ENCODE measurements at places on chromosomes 11 and 22. TPM values are rescaled to one million over a fixed set of nuclear protein-coding genes. Genes with fewer than 3 reads are reported as not detected.
A peak's percentile ranks its signal among the peaks of the same experiment; 100 is the strongest.

GRCh38 chr22:31613286-31613903, 48.6 kb downstream of the PISD start:
- H3K4me3 ChIP-seq, result no peak overlapping the region
- no peak overlapping the region for H3K27ac ChIP-seq

DNA sequence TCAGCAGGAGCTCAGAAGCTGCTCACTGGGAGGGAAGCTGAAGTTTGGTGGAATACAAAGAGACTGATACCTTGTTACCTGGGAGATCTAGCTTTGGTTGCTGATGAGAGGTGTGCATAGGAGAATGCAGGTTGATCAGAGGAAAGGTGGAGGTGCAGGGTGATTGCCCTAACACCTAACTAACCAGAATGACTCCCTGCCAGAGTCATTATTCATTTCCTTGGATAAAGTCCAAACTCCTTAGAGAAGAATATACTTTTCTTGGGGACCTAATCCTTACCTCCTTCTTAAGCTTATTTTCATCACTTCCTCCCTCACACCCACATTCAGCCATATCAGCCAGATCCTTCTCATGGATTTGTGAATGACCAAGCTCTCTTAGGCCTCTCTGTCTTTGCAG, 814.2 kb upstream of the TENM4 start:
- H3K36me3 ChIP-seq, result no peaks in the 10 kb centered on the region
- H3K4me1 ChIP-seq, result no peaks in the 10 kb centered on the region

DNA sequence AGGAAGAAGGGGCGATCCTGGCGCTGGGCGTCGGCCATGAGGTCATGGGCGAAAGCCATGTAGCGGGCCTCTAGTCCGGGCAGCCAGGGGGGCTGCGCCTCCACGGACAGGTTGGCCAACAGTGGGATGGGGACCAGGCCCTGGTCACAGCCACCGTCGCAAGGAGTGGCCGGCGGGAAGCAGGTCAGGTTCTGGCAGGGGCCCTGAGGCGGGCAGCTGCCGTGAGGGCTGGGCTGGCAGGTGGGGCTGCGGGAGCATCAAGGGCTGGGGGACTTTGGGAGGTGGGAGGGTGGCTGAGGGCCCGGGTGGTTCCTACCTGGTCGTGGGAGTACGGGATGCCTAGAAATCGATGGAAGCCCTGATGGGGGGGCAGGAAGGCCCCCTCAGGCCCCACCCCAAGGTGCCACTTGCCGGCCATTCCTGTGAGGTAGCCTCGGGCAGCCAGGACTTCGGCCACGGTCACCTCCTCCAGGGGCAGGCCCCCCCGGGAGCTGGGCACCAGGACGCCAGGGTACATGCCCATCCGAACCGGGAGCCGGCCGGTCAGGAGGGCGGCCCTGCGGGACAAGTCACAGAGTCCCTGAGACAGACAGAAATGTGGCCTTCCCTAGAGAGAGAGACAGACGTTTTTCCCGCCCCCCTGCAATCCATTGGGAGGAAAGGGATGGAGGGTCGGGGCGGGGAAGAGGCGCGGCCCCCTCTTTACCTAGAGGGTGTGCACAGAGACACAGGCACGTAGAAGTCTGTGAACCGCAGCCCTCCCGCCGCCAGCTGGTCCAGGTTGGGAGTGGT, 906 bp downstream of the ARSA start:
- H3K4me3 ChIP-seq, result peak overlapping the region; percentile 80
- H3K27ac ChIP-seq, result peak overlapping the region; percentile 79
- peak; percentile 31 for DNase-seq
- peaks cover 25% of the 10 kb centered on the region for H3K4me1 ChIP-seq

ELMOD1 gene
- total RNA-seq, result not detected

DNA sequence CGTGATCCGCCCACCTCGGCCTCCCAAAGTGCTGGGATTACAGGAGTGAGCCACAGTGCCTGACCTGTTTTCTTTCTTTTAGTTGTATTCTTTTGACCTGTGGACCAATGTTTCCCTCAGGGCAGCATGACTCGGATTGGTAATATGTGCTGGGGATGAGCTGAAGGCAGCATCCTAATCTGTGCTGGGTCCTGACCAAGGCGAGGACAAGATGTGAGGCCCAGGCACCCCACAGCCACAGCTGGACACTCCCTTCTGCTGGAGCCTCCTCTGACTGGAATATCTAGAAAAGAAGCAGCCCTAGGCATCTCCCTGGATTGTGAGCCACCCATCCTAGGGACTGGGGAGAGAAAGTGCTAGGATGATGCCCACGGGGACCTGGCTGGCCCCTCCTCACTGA, 105.4 kb downstream of the PDE2A start:
- H3K4me3 ChIP-seq, result no peak overlapping the region

DNA sequence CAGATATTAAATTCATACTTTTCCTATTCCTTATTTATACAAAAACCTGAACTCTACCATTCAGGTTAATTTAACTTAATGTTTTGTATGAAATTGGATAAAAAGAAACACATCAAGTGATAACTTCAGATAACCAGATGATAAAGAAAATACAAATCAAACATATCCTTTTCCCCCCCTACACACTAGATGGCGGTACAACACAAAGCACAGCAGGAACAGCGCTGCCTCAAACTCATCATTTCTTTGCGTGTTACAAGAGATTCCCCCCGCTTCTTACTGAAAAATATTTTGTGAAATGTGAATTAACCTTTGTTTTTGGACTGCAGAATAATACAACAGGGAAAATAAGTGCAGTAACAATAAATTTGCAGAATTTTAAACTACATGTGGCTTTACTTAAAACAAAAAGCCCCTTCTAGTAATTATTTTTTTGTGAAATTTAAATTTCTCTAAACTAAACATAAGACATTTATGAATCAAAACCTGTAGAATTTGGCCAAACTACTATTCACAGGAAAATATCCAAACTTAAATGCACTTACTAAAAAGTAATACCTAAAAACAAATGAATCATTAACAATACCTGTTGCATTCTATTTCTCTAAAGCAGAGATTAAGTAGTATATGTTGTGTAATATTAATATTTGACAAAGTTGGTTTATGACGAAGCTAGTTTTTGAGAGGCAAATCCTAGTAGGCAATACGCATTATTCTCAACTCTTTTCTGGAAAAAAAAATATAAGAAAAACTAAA, 74.4 kb downstream of the ARHGAP32 start:
- no peaks in the 10 kb centered on the region for H3K36me3 ChIP-seq
- no peak overlapping the region for H3K4me3 ChIP-seq
- H3K4me1 ChIP-seq, result no peaks in the 10 kb centered on the region
- no peak overlapping the region for H3K27ac ChIP-seq

ZP1 gene
- not detected for total RNA-seq

DNA sequence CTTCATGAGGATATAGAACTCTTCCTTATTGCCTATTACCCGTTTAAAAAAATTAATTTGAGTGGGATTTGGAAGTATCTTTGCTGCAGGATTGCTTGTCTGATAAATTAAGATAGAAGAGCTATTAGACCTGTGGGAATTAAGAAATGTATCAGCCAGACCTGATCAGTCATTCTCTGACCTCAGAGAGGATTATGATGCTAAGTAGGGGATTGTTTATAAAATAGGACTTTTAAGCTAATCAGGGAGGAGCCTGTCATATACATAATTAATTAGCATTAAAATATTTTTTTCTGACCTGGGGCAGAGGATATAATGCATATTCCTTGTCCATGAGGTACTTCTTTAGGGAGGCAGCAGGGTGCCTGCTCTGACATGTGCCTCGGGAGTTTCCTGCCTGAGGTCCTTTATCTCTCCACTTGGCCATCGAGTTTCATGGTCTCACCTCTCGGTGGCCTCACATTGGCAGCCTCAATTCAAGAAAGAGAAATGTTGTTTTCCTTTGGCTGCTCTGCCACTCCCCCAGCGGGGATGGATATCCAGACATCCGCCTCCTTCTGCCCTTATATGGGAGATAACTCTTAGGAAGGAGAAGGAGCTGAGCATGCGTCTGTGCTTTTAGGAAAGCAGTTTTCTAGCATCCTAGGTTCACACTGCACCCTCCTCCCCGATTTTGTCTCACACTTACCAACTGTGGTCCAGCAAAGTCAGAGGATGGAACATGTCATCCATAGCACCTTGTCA, 41.1 kb downstream of the DIXDC1 start:
- H3K4me1 ChIP-seq, result peaks cover 9% of the 10 kb centered on the region
- peak overlapping the region; percentile 33 for H3K4me3 ChIP-seq
- peaks cover 2% of the 10 kb centered on the region for H3K27me3 ChIP-seq
- H3K27ac ChIP-seq, result no peak overlapping the region
- no peak for DNase-seq

- peaks cover 9% of the 10 kb centered on the region for H3K36me3 ChIP-seq
- DNase-seq, result peak; percentile 26
- peak overlapping the region; percentile 73 for H3K27ac ChIP-seq
Measured at GRCh38 chr22:40216041-40216756, 38.5 kb downstream of the TNRC6B start.

DNA sequence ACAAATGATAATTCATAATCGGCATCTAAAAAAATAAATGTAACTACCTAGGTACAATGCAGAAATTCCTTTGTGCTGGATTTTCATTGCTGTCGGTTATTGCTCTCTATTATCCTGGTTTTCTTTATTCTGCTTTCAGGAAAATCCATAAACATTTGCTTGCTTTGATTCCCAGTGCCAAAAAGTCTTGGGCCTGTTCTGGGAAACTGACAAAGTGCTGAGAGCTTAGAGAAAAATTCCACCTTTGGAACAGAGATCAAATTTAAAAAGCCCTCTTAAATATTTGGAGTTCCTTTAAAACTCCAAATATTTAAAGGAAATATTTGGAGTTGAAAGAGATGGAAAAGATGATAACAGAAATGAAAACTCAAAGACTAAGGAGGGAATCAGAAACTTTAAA, 87.3 kb upstream of the ZBED5 start:
- no peak overlapping the region for H3K27ac ChIP-seq
- H3K36me3 ChIP-seq, result no peaks in the 10 kb centered on the region
- peaks cover 31% of the 10 kb centered on the region for H3K27me3 ChIP-seq
- no peak for DNase-seq

OR52E1 gene
- not detected for total RNA-seq

DNA sequence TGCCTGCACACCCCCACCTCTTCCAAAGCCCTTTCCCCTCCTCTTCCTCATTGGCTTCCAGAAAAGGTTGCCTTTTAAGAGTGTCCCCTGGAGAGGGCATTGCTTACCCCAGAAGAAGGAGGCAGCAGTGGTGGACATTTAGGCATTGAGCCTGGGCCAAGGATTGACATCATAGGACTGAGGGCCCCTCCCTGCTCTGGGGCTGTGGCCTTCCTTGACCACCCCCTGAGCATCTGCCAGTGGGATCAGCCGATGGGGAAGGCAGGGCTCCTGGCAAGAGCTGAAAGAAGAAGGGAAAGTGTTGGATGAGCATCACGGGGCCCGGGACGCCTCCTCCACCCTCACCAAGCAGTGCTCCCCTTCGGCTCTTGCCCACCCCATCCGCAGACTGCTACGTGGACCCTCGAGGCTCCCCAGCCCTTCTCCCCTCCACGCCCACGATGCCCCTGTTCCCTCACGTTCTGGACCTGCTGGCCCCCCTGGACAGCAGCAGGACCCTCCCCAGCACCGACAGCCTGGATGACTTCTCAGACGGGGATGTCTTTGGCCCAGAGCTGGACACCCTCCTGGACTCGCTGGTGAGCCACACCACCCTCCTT, 37.4 kb downstream of the ZC3H7B start:
- H3K4me3 ChIP-seq, result no peak overlapping the region
- peaks cover 8% of the 10 kb centered on the region for H3K36me3 ChIP-seq
- no peaks in the 10 kb centered on the region for H3K27me3 ChIP-seq
- H3K27ac ChIP-seq, result no peak overlapping the region

APLNR gene
- not detected for total RNA-seq

PANX3 gene
- total RNA-seq, result not detected

CDCA5 gene
- total RNA-seq, result 98.2 TPM

- H3K4me3 ChIP-seq, result no peak overlapping the region
- no peak overlapping the region for H3K27ac ChIP-seq
- H3K27me3 ChIP-seq, result peaks cover 9% of the 10 kb centered on the region
- no peaks in the 10 kb centered on the region for H3K4me1 ChIP-seq
- DNase-seq, result no peak
Measured at GRCh38 chr11:19460718-19461405, 220.1 kb upstream of the E2F8 start.

RIN1 gene
- 0.73 TPM for total RNA-seq

GRCh38 chr22:49035818-49036457, 791.7 kb downstream of the BRD1 start:
- H3K27ac ChIP-seq, result no peak overlapping the region
- no peaks in the 10 kb centered on the region for H3K36me3 ChIP-seq
- no peaks in the 10 kb centered on the region for H3K27me3 ChIP-seq

- peak overlapping the region; percentile 67 for H3K4me3 ChIP-seq
- H3K27me3 ChIP-seq, result no peaks in the 10 kb centered on the region
- peaks cover 48% of the 10 kb centered on the region for H3K36me3 ChIP-seq
- peak overlapping the region; percentile 96 for H3K27ac ChIP-seq
- peaks cover 64% of the 10 kb centered on the region for H3K4me1 ChIP-seq
- DNase-seq, result peak; percentile 26
Measured at GRCh38 chr11:116852261-116853031, 15.0 kb upstream of the APOA1 start.

DNA sequence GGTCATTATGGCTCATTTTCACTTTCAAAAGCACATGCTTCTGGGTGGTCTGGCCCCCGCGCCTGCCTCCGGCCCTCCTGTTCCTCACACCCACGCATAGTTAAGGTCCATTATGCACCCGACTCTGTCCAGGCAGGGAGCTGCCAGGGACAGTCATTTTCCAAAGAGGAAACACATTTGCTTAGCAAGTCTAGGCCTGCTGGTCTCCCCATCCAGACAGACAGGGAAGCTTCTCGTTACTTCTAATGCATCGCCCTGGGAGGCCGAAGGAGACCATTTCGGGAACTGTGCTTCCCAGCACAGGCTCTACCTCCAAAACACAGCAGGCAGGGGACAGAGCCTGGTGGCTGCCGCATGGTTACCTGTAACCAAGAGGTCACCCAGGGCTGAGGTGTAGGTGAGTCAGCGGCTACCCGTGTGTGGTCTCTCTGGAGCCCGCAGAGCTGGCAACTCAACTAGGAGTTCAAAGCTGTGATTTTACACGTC, 87.1 kb upstream of the SHANK2 start:
- H3K27ac ChIP-seq, result no peak overlapping the region
- H3K36me3 ChIP-seq, result no peaks in the 10 kb centered on the region
- H3K4me1 ChIP-seq, result no peaks in the 10 kb centered on the region
- no peaks in the 10 kb centered on the region for H3K27me3 ChIP-seq
- no peak overlapping the region for H3K4me3 ChIP-seq
- no peak for DNase-seq

- peak overlapping the region; percentile 75 for H3K4me3 ChIP-seq
- H3K36me3 ChIP-seq, result peaks cover 7% of the 10 kb centered on the region
- DNase-seq, result peak; percentile 55
Measured at GRCh38 chr11:827146-827896, 398 bp upstream of the CRACR2B start.

TBX10 gene
- total RNA-seq, result not detected

GRCh38 chr11:72375241-72375960, 58.9 kb downstream of the CLPB start:
- no peak overlapping the region for H3K4me3 ChIP-seq
- no peaks in the 10 kb centered on the region for H3K36me3 ChIP-seq
- no peak overlapping the region for H3K27ac ChIP-seq
- no peaks in the 10 kb centered on the region for H3K4me1 ChIP-seq
- no peak for DNase-seq

SAA2 gene
- total RNA-seq, result 0.28 TPM
